ENCODE measurements at places on chromosomes 7 and 10.

DNA sequence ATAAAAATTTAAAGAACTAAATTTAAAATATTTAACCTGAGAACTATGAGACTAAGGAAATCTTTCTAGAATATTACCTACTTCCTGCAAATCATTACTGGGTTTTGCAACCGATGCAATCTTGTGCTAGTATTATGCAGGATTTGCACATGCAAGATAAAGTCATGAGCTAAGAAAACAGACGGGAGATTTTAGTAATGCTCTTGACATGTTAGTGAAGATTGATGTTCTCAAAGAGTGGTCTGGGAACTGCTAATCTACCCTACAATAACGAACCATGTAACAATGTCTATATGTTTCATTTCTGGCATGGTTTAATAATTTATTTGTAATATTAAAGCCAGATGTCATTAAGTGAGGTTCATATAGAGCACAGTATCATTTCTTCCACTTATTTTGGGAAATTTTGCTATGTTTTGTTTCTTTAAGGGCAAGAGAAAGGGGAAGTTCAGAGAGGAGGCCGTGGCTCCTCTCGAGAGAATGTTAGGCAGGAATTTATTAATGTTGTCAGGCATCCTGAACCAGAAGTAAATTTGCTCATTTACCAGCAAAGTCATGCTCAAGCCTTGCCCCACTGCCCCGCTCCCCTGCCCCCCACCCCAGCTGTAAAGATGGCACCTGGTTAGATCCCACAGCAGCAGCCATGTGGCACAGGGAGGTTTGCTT is 22.8 kb downstream of the LRRC17 start:
- DNase-seq = no peak

- no peak for DNase-seq
These were observed 22.5 kb downstream of the ST8SIA6 start for GRCh38 chr10:17431871-17432311.

DNA sequence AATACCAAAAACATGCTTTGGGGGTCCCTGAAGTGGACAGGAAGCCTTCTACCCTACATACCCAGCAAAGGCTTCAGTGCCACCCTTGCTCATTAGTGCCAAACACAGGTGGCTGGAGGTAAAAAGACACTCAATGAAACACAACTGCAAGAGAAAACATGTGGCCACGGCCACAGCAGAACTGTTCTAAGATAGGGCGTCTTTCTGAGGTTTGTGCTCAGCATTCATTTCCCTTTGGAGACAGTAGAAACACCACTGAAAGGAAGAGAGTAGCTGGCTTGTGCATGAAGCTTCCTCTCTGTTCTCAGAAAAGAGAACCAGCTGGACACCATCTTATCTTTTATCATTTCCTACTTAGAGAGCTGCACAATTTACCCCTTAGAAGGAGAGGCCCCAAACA is 143.0 kb downstream of the PLXNA4 start:
- DNase-seq = no peak

DNA sequence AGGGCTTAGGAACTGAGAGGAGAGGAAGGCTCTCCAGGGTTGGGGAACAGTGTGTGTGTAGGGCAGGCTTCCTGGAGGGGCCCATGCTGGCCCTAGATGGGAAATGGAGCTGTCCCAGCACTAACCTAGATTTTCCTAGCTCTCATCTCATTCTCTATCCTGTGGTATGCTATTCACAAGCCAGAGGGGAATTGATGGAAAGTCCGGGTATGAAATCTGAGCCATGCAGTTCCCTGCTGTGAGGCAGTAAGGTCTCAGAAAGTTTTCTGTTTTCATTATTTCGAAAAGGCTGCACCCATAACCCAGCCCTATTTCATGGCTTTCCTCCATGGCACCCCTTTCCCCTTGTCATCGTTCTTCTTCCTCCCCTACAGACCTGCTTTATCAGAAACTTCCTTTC is 220.3 kb downstream of the RPS24 start:
- DNase-seq = no peak

DNA sequence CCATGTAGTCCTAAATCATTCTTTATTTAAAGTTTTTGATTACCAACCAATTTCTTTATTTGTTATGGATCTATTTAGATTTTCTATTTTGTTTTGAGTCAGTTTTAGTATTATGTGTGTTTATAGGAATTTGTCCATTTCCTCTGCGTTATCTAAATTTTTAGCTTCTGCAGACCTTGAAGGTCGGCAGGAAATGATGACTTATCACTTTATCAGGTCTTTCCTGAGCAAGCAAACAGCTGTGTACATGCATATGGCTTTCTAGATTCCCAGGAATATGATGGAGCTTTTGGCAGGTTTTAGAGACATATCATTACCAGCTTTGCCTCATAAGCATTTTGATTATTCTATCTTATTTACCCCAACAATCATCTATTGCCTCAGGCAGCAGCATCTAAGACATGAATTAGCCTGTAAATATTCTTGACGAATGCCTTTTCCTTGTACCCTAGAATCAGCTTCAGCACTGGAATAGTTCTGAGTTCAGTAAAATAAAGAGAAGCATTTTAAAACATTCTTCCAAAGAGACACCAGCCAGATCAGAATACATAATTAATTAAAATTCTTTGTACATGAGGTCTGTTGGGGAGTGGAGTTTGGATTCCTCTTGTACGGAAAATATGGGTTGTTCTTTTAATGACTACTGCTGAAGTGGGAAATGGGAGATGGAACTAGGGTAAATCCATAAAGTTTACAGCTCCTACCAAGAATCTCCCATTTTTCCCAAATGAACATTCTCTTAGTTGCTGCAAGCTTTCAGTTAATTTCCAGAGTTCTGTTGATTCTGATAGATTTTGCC is 408.8 kb upstream of the SEMA3C start:
- no peak for DNase-seq

GRCh38 chr7:122847871-122848473 is 38.3 kb downstream of the CADPS2 start:
- no peak for DNase-seq

DNA sequence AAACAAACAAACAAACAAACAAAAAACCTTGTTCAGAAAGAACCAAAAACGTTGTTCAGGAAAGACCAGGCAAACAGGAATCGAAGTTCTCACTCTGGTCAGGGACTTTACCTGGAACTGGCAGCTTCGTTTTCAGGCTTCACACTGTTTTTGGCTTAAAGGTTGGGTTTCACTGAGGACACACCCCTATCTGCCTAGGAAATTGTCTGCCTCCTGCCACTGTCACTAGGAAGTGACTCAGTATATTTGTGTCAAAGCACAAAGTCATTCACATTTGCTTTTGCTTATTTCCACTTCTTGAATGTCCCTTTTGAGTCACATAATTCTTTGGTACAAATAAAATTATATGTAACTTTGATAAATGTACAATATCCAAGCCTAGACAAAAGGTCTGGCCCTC is 37.9 kb downstream of the PNLIPRP3 start:
- DNase-seq = no peak

- peak; percentile 48 for DNase-seq
These were observed 14.4 kb upstream of the WBP1L start for GRCh38 chr10:102729029-102730026.

DNA sequence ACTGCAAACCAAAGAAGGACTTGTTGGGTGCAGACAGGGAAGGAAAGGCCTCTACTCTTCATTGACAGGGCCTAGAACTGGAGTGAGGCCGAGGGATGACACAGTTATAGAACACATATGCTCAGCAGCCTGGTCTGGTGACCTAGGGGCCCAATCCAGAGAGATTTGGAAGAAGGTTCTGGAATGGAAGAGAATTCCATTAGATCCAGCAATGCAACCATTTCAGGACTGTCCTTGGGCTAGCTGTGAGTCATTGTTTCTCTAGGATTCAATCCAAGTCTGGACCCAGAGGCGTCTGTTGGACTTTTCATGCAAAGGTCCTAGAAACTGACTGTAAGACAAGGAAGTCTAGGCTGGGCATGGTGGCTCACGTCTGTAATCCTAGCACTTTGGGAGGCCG is 59.2 kb downstream of the WIPF3 start:
- DNase-seq = peak; percentile 67

- DNase-seq = no peak
These were observed 179.4 kb downstream of the CACNA2D1 start for GRCh38 chr7:82263920-82264782.

DNA sequence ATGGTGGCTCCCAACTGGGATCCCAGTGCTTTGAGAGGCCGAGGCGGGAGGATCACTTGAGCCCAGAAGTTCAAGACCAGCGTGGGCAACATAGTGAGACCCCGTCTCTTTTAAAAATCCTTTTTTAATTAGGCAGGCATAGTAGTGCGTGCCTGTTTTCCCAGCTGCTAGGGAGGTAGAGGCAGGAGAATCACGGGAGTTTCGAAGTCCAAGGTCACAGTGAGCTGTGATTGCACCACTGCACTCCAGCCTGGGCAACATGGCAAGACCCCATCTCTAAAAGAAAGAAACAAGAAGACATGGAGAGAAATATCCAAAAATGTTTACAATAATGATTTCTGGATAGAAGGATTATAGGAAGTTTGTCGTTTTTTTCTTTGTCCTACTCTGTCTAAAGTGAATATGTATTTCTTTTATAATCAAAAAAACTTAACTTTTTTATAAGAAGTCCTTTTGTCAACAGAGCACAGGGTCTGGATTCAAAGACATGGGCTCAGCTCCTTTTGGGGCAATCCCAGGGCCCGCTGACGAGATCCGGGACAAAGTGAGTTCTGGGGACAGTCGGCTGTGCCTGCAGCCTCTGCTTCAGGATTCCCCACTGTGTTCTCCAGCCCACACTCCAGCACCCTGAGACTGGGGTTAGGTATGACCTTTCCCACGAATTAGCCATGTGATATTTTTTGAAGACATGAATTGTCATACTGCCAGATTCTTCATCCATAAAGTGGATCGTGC is 45.6 kb downstream of the PDGFA start:
- no peak for DNase-seq

- DNase-seq = peak; percentile 91
These were observed 42.7 kb downstream of the FAM53B start for GRCh38 chr10:124701435-124701834.

DNA sequence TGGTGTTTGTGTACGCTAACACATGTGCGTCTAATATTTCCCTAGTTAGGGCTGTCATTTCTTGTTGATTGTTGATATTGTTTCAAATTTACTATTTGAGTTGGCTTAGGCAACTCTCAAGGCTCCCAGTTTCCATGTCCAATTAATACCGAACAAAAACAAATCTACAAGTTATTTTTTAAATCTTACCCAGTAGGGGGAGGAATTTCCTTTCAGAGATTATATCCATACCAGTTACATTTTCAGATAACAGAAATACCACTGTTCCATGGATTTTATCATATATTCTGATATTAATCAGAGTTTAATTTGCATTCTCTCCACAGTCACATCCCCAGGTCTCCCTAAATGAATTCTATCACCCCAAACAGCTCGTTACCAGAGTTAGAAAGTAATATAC is 7.2 kb upstream of the AKR1B10 start:
- no peak for DNase-seq

DNA sequence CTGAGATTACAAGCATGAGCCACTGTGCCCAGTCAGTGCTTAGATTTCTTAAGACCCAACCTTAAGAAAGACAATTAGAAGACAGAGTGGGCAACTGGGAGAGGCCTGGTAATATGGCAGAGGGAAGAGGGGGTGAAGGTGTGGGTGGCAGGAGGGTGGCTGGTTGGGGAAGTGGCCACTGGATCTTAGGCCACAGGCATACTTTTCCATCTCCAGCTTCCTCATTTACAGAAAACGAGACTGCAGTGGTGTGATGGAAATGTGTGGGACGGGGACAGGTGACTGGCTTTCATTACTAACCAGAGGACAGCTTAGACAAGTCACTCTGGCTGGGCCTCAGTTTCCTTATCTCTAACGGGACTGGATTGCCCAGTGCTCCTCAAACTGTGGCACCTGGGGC is 1.0 kb upstream of the FFAR4 start:
- no peak for DNase-seq

- no peak for DNase-seq
These were observed 4.1 kb upstream of the KMT2E start for GRCh38 chr7:105009667-105010503.

DNA sequence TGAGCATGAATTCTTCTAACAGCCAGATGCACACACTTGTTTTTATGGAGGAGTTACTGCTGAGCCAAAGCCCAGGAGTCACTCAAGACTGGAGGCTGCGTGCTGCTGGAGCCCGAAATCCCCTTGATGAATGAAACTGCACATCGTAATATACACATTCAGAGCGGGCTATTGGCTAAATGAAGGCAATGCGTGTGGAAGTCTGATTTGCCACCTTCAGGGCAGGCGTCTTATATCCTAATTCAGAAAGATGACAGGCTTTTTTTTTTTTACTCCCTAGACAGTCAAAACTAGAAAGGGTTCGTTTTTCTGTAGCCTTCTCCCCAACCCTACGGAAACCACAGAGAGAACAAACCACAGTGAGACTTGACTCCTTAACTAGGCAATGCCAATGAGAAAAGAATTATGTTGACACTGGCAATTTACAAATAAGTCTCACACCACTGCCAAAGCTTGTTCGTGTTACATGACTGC is 227.2 kb upstream of the KLF14 start:
- DNase-seq = no peak

GRCh38 chr10:3568983-3569382 is 216.0 kb downstream of the KLF6 start:
- DNase-seq = no peak

DNA sequence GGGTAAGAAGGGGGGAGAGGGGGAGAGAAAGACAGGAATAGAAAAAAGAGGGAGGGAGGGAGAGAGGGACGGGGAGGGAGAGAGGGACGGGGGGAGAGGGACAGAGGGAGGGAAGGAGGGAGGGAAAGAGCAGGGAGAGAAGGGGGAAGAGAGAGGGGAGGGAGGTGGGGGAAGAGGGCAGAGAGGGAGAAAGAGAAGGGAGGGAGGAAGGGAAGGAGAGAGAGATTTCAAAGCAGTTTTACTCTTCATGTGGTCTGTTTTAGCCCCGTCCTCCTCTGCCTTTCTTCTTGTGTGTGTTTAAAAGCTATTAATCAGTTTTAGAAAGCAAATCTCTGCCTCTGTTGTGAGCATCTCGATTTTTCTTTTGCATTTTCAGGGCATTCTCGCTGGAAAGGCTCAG is 237.0 kb downstream of the WDR37 start:
- DNase-seq = no peak

DNA sequence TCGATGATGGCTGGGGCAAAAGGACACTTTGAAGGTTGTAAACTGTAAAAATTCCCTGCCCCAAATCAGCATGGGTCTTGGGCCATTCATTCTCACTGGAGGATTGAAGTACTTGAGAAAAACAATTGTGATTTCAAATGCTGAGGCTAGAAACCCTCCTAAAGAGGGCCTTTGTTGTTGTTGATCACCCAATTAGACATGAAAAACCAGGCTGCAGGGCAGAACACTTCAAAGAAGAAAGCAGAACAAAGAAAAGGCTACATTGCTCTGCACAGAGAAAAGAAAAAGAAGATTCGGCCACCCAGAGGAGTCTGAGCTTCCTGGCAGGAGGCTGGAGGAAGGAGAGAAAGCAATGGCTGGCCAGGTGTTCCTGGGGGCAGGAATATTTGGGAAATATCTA is 143.1 kb downstream of the NPY start:
- DNase-seq = no peak

- DNase-seq = no peak
These were observed 151.2 kb upstream of the TNRC18 start for GRCh38 chr7:5574770-5575269.

Data from ascending aorta (tissue), 2 donors.